ENCODE measurements at places on chromosomes 3 and 15.
A peak's percentile ranks its signal among the peaks of the same experiment; 100 is the strongest.

DNA sequence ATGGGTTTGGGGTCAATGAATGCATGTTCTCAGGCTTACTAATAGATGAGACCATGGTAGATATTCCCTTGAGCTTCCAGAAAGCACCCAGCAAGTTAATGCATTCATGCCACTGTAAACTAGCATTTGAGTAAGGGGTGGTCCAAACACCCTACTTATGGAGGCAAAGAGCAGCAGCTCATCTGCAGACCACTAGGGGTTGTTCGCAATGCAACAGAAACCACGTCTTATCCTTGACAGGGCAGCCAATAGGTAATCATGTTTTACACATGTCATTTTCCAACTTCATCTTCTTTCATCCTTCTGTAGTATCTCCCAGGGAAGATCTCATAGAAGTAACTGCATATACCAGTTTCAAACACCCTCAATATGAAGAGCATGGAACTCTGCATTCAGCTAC is 330.2 kb downstream of the RORA start:
- DNase-seq, result no peak

DNA sequence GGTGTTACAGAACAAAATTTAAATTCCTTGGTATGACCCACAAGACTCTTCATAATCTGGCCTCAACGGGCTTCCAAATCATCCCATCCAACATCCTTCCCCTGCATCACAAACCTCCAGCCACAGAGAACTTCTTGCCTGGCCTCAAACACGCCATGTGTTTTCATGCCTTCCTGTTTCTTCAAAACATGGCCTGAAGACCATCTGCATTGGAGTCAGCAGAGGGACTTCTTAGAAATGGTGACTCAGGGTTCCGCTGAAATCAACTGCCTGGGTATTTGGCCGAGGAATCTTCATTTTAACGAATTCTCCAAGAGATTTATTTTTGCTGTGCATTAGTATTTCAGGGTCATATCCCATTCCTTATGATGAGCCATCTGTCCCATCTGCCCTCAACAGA is 138.1 kb upstream of the RAP2B start:
- no peak for DNase-seq

- no peak for DNase-seq
Observed at GRCh38 chr3:158107605-158108444, 1.6 kb upstream of the SHOX2 start.

GRCh38 chr3:107795514-107796094 is 272.8 kb downstream of the BBX start:
- DNase-seq, result peak; percentile 13

DNA sequence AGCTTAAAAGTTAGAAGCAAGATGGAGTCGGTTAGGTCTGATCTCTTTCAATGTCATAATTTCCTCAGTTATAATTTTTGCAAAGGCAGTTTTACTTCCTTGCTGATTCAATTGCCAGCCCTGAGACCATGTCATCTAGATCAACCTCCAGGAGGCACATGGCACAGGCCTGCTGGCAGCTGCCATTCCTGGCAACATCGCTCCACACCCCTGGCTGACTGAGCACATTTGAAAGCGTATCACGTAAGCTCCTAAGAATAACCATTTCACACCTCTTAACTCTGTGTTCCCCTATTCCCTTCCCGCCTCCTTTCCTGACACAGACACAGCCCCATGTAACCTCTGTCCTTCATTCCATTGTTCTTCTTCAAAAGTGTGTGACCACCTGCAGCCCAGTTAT is 313.9 kb upstream of the CTNNB1 start:
- DNase-seq, result no peak

DNA sequence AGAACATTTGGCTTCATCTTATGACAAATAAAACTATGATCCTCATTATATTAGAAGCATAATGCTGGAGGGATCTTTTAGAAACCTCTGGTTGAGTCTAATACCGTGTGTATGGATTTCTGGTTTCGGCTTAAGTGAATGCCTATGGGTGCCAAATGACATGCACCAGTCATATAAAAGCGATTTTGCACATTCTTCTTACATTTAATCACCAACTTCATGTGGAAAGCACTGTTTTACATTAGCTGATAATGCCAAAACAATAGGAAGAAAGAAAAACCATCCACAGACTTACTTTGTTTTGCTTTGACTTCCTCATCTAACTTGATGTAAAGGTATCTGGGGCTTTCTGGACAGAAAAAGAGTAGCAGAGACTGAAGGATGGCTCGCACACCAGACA is 20.9 kb downstream of the SLC2A2 start:
- no peak for DNase-seq

DNA sequence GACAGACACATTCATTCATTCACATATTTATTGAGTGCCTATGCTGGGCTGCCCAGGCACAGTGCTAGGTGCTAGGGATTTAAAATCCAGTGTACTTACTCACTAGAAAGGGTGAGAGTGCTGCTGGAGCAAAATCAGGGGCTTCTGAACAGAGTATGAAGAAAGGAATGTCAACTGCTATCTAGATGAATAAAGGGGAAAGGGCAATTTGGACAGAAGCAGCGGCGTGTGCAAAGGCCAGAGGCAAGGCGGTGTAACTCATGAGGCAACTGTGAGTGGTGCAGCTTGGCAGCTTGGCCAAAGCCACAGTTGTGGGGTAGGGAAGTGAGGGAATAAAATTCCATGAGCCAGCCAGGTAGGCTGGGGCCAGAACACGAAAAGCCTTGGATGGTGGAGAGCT is 76.7 kb downstream of the RAD18 start:
- DNase-seq, result no peak

- DNase-seq, result no peak
Observed at GRCh38 chr3:53075743-53076140, 29.9 kb upstream of the SFMBT1 start.

GRCh38 chr3:20043396-20043795 is 3.1 kb downstream of the KAT2B start:
- DNase-seq, result peak; percentile 24

DNA sequence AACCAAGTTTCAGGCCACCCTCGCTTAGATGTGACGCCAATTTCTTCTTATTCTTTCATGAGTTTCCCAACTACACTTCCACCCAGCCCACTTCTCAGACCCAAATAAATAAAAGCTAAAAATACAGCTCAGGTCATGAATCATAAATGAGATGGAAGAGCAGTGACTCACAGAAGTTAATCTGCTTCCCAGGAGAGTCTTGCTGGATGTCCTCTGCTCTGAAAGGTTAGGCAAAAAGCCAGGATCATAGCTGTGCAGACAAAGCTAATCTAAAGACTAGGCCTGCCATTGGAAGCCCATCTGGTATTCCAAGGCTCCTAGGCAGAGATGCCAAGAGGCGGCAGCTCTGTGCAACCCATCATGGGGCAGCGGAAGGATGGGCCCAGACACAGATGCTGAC is 24.1 kb downstream of the SHC4 start:
- DNase-seq, result peak; percentile 29

DNA sequence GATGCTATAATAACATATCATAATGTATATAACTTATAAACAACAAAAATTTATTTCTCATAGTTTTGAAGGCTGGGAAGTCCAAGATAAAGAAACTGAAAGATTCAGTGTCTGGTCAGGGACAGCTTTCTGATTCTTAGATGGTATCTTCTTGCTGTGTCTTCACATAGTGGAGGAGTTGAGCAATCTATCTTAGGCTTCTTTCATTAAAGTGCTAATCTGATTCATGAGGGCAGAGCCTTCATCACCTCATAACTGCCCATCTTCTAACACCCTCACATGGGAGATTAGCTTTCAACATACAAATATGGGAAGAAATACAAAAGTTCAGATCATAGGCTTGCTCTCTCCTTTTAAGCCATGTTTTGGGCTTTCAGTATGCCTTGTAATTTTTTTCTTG is 774.8 kb upstream of the EPHA6 start:
- DNase-seq, result no peak

GRCh38 chr3:58355179-58355578 is 22.5 kb downstream of the PXK start:
- DNase-seq, result no peak

DNA sequence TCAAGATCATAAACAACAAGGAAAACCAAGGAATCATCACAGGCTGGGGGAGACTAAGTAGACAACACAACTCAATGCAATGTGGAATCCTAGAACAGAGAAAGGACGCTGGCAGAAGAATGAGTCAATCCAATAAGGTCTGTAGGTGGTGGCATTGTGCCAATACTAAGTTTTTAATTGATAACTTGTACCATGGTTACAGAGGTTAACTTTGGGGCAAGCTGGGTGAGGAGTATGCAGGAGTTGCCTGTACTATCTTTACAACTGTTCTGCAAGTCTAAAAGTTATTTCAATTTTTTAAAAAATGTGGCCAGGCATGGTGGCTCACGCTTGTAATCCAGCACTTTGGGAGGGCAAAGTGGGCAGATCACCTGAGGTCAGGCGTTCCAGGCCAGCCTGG is 46.2 kb downstream of the RORA start:
- no peak for DNase-seq

DNA sequence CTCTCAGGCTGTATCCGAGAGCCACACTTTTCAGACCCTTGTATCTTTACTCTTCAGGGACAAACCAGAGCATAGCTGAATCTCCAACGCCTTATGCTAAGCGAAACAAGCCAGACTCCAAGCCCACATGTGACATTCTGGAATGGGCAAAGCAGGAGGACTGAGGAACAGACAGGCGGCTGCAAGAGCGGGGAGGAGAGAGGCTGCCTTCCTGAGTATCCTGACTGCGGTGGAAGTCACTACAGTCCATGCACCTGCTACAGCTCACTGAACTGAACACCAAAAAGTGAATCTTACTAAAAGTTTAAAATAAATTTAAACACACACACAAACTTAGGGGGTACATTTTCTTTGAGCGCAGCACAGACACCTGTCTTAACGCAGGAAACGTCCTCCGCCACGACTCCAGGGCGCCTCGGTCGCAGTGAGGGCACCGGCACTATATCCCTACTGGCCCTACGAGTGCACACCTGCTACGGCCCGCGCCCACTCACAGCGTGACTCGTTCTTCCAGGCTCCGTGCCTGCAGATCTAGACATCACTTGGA is 1.4 kb downstream of the CYFIP1 start:
- no peak for DNase-seq

- no peak for DNase-seq
Observed at GRCh38 chr15:29571792-29572431, 250.4 kb downstream of the TJP1 start.

DNA sequence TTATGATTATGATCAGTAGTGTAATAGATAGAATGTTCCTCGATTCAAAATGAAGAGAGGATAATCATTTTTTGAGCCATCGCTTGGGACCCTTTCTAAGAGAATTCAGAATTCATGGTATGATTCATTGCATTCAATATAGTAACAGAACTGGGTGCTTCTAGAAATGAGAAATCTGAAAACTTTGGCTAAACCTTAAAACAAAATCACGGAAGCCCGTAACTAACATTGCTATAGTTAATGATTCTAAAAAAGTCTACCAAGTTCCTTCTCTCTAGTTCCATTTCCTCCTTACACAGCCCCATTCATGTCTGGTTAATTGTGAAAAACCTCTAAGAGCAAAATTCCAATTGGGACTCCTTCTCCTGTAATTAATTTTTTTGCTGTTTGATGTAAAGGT is 217.1 kb downstream of the GBE1 start:
- no peak for DNase-seq

DNA sequence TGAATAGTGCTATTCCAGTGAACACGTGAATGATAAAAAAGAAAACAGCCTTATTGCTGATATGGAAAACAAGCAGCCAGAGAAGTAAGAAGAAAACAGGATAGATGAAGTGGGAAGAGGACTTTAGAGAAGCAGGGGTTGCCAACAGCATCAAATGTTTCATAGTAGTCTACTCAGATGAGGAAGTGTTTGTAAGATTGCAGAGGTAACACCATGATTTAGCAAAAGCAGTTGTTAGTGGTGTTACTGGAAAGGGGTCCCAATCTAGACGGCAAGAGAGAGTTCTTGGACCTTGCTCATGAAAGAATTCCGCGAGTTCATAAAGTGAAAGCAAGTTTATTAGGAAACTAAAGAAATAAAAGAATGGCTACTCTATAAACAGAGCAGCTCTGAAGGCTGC is 108.8 kb upstream of the MCTP2 start:
- no peak for DNase-seq

Data from BE2C (cell line).